GM13976 (cell line): ENCODE measurements at places on chromosomes 12 and 14.

DNA sequence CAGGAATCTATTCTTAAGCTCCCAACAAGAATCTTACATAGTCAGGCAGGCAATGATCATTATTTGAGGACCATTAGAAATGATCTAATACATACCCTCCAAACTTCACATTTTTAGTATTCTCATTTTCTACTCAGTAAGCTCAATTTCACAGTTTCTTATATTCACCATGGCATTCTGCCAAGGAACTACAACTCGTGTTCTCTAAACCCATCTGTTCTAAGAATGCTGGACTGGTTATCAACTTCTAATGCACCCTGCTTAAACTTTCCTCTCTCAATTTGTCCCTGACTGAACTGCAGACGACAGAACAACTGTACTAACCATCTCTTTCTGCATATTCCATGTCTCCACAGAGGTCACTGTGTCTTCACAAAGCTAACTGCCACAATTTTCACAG, 58.6 kb downstream of the GXYLT1 start:
- no peak for DNase-seq

GRCh38 chr14:24785698-24786097, 151.7 kb upstream of the GZMB start:
- DNase-seq = no peak

GRCh38 chr12:72313806-72314205, 41.6 kb downstream of the TRHDE start:
- no peak for DNase-seq

GRCh38 chr14:77151918-77152588, 10.5 kb upstream of the ZDHHC22 start:
- DNase-seq = peak; percentile 72

- no peak for DNase-seq
Observed at GRCh38 chr14:23441076-23441475, 5.6 kb upstream of the MYH7 start.

DNA sequence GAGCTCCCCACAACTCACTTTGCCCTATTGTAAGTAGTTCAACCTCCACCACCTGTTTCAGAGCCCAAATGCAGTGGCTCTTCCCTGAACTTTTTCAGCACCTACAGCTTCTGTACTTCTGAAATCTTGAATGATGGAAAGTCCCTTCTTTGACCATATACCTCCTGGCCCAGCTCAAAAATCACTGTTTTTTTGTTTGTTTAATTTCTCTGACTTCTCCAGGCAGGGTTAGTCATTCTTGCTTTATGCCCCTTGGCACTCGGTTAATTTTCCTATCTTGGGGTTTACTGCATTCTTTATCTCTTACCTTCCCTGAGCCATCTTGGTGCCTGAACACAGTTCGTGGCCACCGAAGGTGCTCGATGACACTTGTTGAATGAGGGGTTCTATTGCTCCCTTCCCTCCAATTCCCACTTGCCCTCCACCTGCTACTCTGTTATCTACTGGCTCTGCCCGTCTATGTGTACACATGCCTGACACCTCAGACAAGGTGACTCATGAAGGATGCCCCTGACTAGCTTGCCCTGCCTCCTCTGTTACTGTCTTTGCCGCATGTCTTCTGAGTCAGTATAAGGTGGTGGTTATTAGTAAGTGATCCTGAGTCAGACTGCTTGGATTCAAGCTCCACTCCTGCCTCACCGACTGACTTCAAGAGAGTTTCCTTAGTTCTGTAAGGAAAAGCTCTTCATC, 4.4 kb downstream of the AMHR2 start:
- DNase-seq = no peak

- no peak for DNase-seq
Observed at GRCh38 chr12:24719293-24719721, 229.6 kb downstream of the BCAT1 start.
